ENCODE measurements at places on chromosomes 7 and 10.

DNA sequence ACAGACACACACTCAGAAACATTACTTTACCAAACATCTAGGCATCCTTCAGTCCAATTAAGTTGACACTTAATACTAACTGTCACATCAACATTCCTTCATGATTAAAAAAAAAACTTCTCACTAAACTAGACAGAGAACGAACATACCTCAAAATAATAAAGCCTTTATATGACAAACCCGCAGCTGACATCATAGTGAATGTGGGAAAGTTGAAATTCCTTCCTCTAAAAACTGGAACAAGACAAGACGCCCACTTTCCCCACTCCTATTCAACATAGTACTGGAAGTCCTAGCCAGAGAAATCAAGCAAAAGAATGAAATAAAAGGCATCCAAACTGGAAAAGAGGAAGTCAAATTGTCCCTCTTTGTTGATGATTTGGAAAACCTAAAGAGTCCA, 96.9 kb upstream of the PPP1R9A start:
- DNase-seq: no peak

- DNase-seq: peak; percentile 15
Observed at GRCh38 chr7:38660427-38661099, 29.4 kb upstream of the AMPH start.

DNA sequence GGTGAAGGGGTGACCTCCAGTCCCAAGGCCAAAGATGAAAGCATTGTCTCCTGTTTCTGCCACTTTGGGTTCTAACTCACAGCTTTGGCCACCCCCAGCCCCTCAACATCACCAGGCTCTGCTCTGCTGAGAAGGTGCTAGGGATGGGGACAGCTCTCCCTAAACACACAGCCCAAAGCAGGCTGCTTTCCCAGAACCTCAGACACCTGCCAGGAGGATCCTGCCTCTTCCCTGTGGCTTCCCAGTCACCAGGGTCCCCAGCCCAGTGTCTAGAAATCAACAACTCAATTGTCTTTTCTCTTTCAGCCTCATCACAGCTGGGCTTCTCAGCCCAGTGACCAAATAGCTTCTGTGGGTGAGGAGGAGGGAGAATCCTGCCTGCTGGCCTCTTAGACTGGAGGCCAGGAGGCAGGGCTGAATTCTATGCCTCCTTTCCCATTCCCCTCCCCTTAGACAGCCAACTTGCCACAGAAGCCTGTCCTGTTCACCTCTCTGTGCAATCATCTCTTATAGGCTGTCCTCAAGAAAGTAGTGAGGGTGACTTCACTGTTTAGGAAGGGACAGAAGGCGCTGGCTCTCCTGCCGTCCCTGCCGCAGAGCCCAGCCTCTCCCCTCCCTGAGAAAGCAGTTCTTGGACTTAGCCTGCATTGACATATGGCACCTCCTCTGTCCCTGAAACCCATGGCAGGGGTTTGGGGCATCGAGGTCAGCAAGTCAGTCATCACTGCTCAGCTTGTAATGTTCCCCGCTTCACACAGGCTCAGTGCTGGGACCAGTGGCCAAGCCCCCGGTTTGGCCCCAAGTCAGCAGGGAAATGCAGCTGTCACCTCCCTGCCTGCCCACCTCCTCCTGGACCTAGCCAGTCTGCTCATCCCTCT, 3.7 kb downstream of the FGF8 start:
- no peak for DNase-seq

DNA sequence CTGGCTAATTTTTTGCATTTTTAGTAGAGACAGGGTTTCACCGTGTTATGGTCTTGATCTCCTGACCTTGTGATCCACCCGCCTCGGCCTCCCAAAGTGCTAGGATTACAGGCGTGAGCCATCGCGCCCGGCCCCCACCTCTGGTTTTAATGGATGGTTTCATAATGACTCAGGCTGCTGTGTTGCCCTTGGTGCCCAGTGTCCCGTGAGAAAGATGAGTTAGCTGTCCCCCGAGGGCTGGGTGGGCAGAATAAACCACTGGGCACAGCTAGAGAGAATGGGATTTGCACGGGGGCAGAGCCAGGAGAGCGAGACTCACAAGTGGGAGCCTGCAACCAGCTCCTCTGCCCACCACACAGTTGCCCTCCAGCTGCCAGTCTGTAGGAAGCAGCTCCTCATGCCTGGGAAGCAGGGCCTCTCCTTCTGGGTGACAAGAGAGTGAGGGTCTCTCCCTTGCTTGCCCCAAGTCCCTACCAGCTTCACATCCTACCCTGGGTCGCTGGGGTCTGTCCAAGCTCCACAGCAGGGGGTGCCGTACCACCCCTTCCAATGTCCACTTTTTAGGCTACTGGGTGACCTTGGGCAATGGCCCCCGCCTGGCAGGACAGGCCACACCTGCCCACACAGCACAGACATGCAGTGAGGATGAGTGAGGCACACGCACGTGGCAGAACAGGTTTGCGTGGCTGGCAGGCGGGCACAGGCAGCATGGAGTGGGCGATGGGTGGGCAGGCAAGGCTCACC, 16.1 kb upstream of the NDST2 start:
- DNase-seq: no peak

DNA sequence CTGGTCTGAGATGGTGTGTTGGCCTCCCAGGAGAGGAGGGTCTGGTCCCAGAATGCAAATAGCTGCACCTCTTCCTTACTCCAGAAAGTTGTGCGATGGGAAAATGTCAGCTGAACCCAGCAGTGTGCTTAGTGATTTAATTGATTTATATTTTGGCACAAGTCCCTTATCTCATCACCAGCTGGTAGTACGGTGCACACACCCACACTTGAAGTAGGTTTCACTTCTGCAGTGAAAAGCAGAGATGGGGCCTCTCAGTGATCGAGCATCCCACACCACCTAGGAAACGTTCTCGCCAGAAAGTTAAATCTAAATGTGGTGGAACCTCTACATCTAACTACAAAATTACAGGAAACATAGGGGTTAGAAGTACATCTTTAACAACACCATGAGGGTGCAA, 80.4 kb downstream of the UBE3C start:
- DNase-seq: no peak

DNA sequence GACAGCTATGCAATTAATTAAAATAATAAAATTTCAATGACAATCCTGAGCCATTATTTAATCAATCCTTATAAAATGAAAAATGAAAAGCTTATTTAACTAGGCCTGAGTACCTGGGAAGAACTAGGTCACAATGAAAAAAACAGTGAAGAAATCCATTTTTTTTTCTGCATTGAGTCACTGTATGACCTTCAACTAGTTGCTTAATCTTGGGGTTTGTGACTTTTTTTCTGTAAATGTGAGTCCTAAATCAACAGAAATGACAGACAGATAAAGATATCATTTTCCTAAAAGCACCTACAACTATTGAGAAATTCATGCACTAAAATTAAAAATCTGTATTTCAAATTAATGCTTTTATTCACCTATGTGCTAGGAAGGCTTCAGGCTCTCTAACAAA, 96.8 kb downstream of the TMEM26 start:
- no peak for DNase-seq

GRCh38 chr10:70296406-70296899, 12.6 kb upstream of the NPFFR1 start:
- DNase-seq: no peak

DNA sequence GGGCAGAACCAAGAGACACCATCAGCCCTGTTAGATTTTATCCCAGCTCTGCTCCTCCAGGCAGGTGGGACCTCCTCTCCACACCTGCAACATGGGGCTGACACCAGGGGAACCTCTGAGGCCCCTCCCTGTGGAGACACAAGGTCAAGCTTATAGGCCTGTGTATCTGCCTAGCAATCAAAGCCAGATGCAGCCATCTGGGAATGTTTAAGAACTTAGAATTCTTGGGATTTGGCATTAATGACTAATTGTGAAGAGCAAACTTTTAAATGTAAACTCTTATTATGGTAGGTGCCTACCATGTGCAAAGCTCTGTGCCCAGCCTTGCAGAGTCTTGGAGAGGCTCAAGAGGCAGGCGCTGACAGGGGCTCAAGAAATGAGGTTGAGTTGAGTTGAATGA, 52.1 kb downstream of the TBATA start:
- DNase-seq: no peak

DNA sequence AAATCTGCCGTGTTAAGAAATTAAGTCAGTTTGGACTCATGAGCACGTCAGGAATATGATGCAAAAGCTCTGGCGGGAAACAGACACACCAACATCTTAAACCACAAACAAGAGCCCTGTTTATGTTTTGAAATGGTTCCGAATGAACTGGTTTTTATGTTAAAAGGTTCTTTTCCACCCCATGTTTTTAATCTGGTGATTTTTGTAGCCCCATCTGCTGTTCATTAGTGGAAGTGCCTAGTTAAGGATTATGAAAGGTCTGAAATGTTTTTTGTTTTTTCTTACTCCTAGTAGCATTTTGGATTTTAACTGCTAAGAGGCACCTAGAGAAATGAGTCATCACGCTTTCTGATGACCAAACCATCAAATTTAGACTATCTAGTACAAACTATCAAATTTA, 404.1 kb upstream of the MKI67 start:
- no peak for DNase-seq

GRCh38 chr10:121167534-121168243, 316.5 kb downstream of the WDR11 start:
- no peak for DNase-seq

DNA sequence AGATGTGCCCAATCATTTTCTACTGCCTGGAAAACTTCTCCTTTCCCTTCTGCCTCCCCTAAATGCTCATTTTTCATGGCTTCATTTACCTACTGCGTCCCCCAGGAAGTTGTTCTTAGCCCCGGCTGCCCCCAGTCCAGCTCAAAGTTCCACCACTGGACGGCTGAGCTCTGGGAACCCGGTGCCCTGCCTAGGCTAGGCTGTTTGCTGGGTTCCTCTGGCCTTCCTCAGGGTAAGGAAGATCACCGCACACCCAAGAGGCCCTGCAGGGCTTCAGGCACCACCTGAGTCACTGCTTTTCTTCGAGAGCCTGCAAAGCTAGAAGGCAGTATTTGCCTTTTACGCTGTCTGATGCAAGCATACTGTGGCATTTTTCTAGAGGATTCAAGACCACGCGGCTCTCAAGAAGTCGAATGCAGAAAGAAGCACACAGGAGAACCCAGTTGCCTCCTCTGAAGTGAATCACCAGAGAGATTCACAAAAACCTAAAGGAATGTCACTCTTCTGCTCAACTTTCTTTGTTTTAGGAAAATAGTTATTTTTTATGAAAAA, 46.7 kb upstream of the ZMIZ1 start:
- no peak for DNase-seq

GRCh38 chr10:61376908-61377368, 76.2 kb downstream of the TMEM26 start:
- DNase-seq: no peak

GRCh38 chr10:132877473-132877872, 64.9 kb downstream of the CFAP46 start:
- DNase-seq: no peak

DNA sequence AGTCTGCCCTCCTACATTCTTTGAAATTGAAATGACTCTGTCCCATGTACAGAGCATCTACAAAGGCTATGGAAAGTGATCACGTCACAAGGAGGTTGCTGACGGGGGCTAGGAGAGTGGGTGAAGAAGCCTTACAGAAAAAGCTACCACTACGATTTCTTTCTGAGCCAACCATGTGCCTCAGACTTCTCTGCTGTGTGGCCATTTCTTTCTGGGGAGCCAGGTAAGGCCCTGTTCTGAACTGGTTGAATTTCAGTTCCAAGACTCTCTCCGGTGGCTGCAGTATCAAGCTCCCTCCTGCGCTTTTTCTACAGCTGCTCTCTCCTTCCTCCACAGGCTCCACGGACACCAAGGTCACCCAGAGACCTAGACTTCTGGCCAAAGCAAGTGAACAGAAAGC, 112.5 kb upstream of the PRSS1 start:
- no peak for DNase-seq

DNA sequence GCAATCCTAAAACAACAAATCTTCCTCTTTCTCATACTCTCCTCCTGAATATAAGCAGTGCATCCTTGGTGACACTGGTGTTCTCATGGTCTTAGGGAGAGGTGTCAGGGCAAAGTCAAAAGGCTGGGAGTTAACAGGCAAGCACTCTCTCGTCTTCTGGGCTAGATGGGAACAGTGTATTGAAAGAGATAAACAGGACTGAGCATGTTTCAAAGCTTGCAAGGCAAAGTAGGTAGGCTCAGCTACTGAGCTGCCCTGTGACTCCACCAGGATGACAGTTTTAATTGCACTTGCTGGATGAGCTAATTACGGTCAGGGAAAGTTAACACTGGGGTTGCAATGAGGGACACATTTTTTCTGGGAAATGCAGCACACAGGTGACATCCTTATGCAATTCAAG, 554.9 kb upstream of the NRP1 start:
- DNase-seq: no peak

GRCh38 chr7:141752634-141753033, 11.3 kb upstream of the TAS2R3 start:
- DNase-seq: no peak

GRCh38 chr10:110007161-110007700, 553 bp upstream of the ADD3 start:
- DNase-seq: no peak

- no peak for DNase-seq
Observed at GRCh38 chr7:30322271-30323005, 38.0 kb downstream of the ZNRF2 start.
